ENCODE measurements at places on chromosomes 1 and 21.

DNA sequence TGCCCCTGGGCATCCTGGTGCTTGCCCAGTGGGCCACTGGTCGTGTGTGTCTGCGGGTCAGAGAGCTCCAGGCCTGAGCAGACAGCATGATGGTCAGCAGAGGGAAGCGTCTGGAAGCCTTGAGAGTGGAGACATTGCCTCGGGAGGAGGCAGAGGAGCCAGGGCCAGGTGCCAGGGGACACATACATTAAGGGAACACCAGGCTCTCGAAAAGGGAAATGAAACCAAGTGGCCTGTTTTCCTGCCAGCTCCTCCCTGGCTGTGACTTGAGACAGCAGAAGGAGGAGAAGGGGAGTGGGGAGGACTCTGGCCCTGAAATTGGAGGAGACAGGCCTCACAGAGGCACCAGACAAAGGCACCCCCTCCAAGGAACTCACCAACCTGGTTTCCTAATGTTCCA lies 62.4 kb upstream of the LRP8 start:
- no peak for ATAC-seq

DNA sequence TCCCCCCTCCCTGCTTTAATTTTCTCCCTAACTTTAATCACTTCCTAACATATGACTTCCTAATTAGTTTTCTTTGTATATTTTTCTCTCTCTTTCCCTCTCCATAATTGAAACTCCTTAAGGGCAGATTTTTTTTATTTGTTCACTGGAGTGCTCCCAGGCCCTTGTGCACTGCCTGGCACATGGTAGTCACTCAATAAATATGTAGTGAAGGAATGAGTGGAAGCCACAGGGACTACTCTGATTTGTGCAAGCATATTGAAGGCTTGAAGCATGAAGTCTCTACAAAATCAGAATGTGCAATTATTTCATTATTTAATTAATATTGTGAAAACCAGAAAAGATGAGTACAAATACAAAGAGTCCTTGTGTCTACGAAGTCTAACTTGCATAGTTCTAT lies 41.5 kb downstream of the SNX7 start:
- ATAC-seq, result no peak

DNA sequence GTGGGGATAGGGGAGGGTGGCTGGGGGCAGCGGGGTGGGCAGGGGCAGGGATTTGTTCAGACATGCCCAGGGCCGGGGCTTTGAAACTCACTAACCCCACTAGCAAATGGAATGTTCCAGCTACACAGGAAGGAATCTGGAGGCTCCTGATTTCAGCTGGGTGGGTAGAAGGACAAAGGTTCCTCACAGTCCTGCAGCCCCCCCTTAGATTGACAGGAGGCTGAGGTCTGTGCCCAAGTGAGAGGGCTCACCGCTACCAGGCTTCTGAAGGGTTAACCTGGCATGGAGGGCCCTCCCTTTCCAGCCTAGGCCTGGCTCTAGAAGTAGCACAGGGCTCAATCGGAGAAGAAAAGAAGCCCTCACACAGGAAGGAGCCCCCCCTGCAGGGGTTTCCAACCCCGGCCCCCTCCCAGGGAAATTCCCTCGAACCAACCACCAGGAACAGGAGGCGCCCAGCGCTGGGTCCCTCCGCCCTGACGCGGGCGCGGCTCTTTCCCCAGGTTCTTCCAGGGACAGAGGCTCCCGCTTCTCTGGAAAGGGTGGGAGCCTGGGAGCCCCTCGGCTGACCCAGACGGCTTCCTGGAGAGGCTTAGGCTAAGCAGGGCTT lies 3.3 kb downstream of the EPHA2 start:
- ATAC-seq, result no peak

DNA sequence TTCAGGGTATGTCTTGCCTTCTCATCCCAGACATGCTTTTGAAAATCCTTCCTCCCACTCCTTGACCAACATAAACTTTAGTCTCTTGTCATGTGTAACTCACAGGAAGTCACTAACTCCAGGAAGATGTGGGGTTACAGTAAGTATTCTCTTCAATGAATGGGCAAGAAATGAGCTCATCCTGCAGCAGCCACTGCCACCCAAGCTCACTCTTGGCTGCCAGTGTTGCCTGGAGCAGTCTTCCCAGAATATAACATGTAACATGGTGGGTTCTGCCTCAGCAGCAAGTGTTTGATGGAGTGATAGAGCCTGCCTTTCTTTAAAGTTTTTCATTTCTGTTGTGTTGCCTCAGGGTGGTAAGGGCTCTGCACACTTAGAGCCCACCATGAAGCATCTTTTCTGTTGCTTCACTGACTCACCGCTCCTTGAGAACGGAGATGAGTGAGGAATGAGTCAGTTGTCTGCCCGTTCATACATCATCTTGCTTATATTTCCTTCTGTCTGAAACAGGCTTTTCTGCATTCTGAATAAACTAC lies 187.0 kb downstream of the TPR start:
- peak; percentile 67 for ATAC-seq

DNA sequence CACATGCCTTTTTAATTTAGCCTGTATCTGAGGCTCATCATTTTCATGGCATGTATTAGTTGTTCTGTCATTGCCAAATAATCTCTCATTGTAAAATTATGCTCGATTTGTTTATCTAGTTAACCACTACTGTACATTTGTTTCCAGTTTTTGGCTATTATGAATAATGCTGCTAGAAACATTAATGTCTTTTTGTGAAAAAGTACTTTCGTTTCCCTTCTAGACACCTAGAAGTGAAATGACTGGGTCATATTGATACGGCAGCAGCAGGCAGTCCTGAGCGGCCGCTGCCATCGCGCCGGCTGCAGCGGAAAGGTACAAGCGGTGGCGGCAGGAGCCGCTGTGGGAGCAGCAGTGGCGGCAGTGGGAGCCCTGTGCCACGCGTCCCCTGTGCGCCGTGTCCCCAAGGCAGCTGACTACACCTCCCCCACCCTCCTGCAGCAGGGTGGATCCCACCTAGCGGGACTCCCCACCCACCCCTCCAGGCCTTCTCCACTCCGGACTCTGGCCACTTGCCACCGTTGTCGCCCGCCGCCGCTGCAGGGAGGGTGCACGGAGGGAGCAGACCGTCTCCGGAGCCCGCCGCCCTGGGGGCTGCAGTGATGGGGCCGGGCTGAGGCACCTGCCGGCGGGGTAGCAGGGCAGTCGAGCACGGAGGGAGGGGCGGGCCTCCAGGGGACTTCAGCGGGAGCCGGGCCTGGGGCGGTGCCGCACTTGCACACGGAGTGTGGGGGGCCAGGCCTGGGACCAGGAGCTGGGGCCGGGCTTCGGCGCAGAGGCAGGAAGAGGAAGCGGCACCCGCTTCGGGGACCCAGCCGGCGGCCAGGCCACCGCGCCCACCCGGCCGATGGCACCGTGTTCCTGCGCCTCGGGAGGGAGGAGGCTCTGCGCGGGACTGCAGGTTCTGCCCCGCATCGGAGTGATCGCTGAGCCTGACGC lies 66.8 kb upstream of the RGS7 start:
- ATAC-seq, result peak; percentile 23

GRCh38 chr1:169885207-169885606 lies 8.5 kb downstream of the SCYL3 start:
- ATAC-seq, result no peak

DNA sequence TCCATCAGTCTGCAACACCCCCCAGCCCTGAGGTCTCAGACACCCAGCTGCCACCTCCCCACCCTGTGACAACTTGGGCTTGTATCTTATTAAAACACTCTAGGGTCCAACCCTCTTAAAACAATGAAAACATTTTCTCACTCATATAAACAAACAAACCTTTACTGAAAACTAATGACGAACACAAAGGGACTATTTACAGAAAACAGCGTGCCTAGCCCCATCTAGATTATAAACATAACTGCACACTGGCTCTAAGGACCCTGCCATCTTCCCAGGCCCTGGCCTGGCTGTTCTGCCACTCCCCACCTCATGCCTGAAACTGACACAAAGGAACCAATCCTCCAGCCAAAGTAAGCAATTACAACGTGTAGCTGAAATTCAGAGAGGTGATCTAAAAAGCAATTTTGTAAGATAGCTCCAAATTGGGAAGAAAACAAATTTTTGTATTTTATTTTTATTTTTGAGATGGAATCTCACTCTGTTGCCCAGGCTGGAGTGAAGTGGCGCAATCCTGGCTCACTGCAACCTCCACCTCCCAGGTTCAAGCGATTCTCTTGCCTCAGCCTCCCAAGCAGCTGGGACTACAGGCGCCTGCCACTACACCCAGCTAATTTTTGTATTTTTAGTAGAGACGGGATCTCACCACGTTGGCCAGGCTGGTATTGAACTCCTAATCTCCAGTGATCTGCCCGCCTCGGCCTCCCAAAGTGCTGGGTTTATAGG lies 40.9 kb downstream of the CAPZB start:
- ATAC-seq, result no peak

GRCh38 chr1:47751996-47752451 lies 245.2 kb downstream of the TRABD2B start:
- ATAC-seq, result no peak

DNA sequence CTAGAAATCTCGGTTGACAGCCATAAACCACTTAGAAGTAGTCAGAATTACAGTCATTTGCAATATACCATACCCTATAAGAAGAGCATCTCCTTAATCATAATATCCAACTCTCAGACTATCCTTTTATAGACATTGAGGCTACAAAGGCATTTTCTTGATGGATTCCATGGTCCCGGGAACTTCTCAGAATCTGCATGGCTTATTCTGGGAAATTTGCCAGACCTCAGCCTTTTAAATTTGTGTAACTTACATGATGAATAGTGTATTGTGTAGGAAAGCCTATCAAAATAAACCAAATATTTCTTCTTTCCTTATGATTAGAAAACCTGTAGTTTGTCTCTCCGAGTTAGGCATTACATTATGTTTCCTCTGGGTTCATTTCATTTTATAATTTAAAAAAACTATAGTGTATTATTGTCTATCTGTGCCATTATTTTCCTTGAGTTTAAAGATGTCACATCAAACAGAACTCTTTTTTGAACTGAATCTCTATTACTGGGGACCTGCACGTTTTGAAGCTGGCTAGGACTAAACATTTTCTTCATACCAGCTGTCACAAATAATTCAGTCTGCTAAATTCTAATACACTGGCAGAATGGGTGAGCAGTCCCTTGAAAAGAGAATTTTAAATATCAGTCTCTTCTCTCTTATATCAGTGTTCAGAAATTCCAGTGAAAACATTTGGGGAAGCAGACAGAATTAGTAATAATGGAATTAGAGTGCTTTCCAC lies 102.9 kb downstream of the GABPA start:
- no peak for ATAC-seq

DNA sequence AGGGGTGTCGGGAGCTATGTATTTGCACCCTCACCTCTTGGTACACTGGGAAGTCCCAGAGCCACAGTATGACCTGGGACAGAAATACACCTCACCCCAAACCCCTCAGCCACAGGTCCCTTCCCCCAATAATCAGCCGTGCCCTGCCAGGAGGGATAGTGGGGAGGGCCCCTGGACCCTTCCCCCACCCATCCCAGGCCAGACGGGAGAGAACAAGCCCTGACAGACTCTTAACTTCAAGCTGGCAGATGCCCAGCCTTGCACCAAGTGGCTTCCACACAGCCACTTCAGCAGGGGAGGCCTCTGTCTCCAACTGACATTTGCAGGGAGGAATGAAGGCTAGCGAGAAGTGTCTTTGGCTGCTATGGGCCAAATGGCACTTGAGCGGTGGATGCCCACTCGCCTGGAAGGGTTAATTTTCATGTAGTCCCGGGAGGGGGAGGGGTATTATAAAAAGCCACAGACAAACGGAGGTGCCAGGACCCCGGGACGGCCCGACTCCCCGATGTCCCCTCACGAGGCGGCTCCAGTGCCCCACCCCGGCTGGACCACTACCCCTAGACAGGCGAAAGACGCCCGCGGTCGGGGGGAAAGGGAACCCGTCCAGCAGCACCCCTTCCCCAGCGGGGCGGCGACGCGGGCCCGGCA lies 495 bp downstream of the SYNC start:
- no peak for ATAC-seq

- ATAC-seq, result no peak
Observed at GRCh38 chr1:30242722-30243457, 480.5 kb downstream of the MATN1 start.

DNA sequence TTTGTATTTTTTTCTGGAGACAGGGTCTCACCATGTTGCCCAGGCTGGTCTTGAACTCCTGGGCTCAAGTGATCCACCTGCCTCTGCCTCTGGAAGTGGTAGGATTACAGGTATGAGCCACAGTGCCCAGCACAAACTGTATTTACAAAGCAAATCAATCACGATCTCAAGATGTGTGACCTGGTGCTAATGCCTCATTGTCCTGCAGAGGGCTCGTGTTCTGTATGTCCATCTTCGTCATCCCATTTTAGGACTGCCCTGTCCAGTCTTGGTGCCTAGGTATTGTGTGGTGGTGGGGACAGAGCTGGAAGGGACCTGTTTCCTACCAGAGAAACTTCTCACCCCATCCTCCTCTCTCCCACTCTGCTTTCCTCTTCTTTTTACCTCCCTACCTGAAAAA lies 20.2 kb downstream of the PROK1 start:
- no peak for ATAC-seq

GRCh38 chr1:229448845-229449244 lies 15.0 kb upstream of the ACTA1 start:
- no peak for ATAC-seq

DNA sequence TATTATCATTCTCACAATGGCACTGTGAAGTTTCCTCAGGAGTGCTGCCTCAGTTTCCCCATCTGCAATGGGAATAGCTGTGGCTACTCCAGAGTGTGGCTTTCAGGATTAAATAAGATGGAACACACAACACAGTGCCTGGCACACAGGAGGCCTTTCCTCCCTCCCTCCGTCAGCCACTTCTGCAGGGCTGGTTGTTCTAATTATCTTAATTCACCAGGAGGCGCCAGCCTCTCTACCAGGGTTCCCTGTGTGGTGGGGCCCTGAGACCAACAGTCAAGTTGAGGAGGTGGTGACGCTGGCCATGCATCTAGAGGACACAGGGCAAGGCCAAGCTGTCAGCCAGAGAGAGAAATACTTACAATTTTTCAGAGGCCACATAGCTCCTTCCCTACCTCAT lies 6.3 kb upstream of the FOXO6 start:
- no peak for ATAC-seq

DNA sequence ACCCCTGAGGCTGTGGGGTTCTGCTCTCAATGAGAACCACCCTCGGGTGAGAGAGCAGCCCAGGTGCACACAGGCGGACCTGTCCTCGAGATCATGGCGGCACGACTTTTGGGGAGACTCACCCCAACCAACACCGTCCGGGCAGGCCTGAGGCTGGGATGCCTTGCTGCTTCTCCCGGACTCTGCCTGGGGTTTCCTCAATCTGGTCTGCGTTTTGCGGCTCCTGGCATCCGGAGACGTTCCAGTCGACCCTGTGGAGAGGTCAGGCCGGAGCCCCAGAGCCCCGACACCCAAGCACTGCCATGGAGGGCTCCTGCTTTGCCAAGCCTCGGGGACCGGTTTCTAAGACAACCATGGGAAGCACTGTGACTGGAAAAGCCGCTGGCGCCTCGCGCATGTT lies 3879.7 kb downstream of the SRGAP2C start:
- ATAC-seq, result no peak

- ATAC-seq, result no peak
Observed at GRCh38 chr1:226651041-226651731, 87.9 kb downstream of the ITPKB start.

DNA sequence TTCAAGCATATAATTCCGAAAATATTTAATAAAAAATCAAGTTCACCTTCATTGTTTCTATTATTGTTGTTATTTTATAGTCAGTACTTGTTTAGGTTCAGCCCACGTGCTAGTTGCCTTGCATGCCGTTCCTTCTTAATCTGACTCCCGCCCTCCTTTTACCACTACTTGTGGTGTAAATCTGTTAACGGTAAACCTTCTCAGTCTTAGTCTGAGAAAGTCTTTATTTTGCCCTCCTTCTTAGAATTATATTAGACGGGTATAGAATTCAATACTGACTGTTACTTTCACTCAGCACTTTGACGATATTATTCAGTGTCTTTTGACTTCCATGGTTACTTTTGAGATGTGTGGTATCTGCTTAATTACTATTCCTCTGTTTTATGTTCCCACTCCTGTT lies 104.8 kb downstream of the RGL1 start:
- peak; percentile 72 for ATAC-seq

Data from activated T-helper 17 cell treated with anti-CD3 and anti-CD28 coated beads, Interleukin-2, amount 50 U/mL, for 72 hours (primary cell).